ENCODE measurements at places on chromosomes 7 and 10. TPM values are rescaled to one million over a fixed set of nuclear protein-coding genes. Genes with fewer than 3 reads are reported as not detected.

MET gene
- 27.8 TPM for total RNA-seq

BMPER gene
- 16.8 TPM for total RNA-seq

TSPAN15 gene
- 23.0 TPM for total RNA-seq

TMEM178B gene
- 71.1 TPM for total RNA-seq

PRSS2 gene
- not detected for total RNA-seq

CD36 gene
- total RNA-seq: 78.1 TPM

KLLN gene
- total RNA-seq: 0.69 TPM

PIK3CG gene
- 3.4 TPM for total RNA-seq

CXCL12 gene
- 152 TPM for total RNA-seq

VSTM4 gene
- 29.9 TPM for total RNA-seq

MALRD1 gene
- 5.1 TPM for total RNA-seq

SOSTDC1 gene
- 22.3 TPM for total RNA-seq

HTR5A gene
- 3.4 TPM for total RNA-seq

ELFN1 gene
- 7.8 TPM for total RNA-seq

KLF14 gene
- not detected for total RNA-seq

CARD11 gene
- total RNA-seq: 0.77 TPM

HECW1 gene
- 23.5 TPM for total RNA-seq

PDE1C gene
- total RNA-seq: 10.6 TPM

CLDN3 gene
- total RNA-seq: not detected

PURB gene
- total RNA-seq: 18.8 TPM

GDF2 gene
- total RNA-seq: not detected

GNAI1 gene
- 66.3 TPM for total RNA-seq

GRCh38 chr10:89206402-89207180, 526 bp downstream of the CH25H start:
- DNase-seq: no peak

GRCh38 chr10:23060918-23061317, 34.5 kb upstream of the MSRB2 start:
- no peak for DNase-seq

DNA sequence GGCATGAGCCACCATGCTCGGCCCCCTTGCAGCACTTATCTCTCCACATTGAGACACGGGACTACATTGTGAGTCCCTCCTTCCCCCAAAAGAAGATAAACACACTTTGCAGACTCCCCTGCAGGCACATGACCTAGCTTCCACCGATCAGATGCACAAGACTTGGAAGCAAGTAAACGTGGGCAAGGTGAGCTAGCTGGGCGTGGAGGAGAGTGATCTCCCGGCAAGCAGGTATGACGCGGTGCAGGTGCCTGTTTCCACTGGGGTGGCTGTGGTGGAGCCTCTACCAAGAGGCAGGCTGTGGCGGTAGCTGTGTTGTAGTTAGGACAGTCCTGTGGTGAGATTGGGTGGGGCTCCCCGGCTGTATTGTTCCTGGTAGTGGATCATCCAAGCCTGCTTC, 7.7 kb upstream of the COMTD1 start:
- DNase-seq: no peak

GRCh38 chr10:63636812-63637211, 115.6 kb downstream of the REEP3 start:
- no peak for DNase-seq

- no peak for DNase-seq
Observed at GRCh38 chr10:102133373-102134195, 744 bp downstream of the PPRC1 start.

- DNase-seq: no peak
Observed at GRCh38 chr7:18064242-18064838, 36.7 kb upstream of the PRPS1L1 start.

- DNase-seq: no peak
Observed at GRCh38 chr7:155001756-155002410, 1.0 kb downstream of the PAXIP1 start.

DNA sequence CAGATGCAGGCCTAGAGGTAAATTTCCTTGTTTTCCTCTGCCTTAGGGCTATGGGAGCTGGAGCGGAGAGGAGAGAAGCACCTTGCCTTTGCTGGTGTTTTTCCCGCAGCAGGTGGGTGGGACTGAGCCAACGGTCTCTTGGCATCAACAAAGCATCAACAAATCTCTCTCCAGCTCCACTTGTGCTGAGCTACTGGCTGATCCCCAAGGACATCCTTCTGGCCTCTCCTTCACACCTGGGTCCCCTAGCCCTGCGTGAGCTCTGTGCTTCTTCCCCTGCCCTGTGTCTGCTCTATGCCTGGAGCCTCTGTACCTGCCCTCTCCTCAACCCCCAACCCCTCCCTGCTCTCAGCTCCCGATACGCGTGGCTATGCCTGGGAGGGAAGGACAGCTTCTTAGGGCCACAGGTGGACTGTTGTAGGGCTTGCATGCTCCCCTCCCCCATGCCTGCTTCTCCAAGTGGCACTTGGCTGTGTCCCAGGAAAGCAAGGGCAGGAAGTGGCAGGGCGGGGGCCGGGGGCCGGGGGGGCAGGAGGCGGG, 3.2 kb upstream of the CLDN4 start:
- DNase-seq: no peak

DNA sequence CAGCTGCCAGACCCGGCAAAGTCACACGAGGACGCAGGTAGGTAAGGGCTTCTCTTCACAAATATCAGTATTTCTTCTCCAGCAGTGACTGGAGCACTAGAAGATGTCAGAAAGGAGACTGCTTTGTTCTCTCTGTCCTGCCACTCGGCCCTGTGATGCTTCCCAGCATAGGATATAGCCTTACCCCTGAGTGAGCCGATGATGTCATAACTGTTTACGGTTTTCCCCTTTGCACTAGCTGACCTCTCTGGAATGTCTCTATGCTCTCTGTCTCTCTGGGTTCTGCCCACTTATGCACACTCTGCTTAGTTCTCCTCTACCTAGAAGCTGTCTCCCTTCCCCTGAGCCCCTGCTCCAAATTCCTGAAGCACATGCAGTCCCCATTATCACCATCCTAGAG, 167.5 kb upstream of the PODXL start:
- DNase-seq: no peak

GRCh38 chr10:88765816-88766215, 6.0 kb downstream of the LIPN start:
- DNase-seq: no peak

DNA sequence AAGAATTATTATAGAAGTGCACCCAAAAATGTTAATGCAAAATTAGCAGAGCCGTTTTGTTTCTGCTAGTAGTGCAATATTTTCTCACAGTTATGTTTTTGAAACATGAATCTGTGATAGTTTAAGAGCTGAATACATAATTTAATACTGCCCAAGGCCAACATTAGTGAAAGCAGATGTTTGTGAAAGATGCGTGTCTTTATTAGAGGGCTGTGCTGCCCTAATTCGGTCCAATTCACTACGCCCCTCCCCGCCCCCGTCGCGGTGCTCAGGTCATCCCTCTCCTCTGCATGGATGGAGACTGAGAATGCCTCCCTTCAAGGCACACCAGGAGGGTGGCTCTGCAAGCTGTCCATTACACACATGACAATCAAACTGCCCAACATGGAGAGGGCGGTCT, 172.0 kb downstream of the TEX36 start:
- no peak for DNase-seq

GRCh38 chr10:129330211-129330610, 136.8 kb upstream of the MGMT start:
- no peak for DNase-seq

DNA sequence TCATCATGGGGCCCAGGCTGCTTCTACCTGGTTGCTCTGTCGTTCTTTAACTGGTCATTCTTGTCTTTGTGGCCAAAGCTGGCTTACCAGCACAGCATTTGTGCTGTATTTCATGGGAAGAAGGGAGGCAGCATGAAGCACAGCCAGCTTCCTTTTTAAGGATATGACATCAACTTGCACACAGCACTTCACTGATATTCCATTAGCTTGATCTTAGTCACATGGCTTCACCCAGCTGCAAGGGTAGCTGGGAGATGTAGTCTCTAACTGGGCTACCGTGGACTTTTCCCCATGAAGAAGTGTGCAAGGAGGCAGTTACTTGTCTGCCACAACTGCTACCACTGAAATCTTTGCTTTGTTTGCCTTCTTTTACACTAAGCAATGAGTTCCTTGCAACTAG, 525.2 kb downstream of the LRMDA start:
- DNase-seq: no peak

DNA sequence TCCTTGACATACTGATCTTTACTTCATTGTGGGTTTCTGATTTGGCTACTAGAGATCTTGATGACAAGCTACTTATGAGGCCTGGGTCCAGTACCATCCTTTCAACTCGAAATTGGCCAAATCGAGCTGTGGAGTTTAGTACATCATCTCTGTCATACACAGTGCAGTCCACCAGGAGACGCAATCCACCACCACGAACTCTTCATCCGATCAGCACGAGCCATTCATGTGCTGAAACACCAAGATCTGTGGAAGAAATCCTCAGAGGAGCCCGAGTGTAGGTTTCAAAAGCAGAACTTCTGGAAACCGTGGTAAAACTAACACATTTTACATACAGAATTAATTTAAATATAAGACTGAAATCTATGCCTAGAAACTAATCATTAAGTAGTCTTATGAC, 14.2 kb downstream of the DNAJC9 start:
- DNase-seq: no peak

DNA sequence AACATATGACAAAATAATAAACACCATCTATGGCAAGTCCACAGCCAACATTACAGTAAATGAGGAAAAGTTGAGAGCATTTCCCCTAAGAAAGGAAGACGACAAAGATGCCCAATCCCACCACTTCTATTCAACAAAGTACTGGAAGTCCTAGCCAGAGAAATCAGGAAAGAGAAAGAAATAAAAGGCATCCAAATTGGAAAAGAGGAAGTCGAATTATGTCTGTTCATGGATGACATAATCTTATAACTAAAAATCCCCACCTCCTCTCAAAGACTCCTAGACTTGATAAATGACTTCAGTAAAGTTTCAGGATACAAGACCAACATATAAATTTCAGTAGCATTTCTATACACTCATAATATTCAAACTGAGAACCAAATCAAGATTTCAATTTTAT, 288.5 kb upstream of the POT1 start:
- DNase-seq: no peak

DNA sequence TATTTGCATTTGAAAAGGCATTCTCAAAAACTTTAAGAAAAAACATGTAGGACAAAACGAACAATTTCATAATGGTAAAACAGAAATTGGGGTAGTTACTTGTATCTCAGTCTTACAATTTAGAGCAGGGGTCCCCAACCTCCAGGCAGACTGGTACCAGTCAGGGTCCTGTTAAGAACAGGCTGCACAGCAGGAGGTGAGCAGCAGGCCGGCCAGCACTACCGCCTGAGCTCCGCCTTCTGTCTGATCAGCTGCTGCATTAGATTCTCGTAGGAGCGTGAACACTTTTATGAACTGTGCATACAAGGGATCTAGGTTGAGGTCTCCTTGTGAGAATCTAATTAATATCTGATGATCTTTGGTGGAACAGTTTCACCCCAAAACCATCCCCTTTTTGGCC, 77.3 kb downstream of the SEMA3A start:
- no peak for DNase-seq

GRCh38 chr10:51860257-51860656, 160.9 kb upstream of the CSTF2T start:
- DNase-seq: no peak

- DNase-seq: no peak
Observed at GRCh38 chr7:30618080-30618676, 23.5 kb downstream of the GARS1 start.

- DNase-seq: peak; percentile 48
Observed at GRCh38 chr7:92614660-92615174, 24.5 kb upstream of the FAM133B start.

- no peak for DNase-seq
Observed at GRCh38 chr10:75094465-75094864, 17.0 kb upstream of the SAMD8 start.

Data from spinal cord (tissue), 10 donors.